ENCODE measurements at places on chromosomes 5 and 9.

DNA sequence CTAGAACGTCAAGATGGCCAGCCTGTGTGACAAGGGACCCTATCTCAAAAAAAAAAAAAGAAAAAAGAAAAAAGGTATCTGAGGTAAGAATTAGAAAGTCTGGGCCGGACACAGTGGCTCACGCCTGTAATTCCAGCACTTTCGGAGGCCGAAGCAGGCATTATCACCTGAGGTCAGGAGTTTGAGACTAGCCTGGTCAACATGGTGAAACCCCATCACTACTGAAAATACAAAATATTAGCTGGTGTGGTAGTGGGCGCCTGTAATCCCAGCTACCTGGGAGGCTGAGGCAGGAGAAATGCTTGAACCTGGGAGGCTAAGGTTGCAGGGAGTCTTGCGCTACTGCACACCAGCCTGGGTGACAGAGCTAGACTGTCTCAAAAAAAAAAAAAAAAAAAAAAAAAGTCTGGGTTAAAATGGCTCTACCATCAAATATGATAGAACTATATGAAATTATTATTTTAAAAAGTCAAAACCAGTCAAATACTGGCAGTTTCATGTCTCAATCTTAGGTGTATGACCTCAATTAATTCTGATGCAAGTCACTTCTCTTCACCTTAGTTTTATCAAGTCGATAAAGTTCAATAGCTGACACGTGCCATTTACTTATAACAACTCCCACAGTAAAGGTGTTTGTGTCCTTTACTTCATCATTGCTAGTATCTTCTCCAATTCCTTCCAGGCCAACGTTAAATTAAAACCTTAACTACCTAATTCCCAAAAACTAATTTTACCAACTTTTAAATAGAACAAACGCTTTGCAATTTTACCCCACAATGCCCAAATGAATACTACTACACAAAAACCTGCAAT lies 1.1 kb downstream of the RPS23 start:
- no peak for DNase-seq

DNA sequence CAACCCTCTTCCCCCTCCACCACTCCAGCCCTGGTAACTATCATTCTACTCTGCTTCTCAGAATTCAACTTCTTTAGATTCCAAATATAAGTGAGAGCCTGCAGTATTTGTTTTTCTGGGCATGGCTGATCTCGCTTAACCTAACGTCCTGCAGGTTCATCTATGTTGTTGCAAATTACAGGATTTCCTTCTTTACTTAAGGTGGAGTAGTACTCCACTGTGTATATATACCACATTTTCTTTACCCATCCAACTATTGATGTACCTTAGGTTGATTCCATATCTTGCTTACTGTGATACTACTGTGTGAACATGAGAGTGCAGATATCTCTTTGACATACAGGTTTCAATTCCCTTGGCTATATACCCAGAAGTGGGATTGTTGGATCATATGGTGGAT lies 106.3 kb upstream of the ZNF366 start:
- DNase-seq = no peak

DNA sequence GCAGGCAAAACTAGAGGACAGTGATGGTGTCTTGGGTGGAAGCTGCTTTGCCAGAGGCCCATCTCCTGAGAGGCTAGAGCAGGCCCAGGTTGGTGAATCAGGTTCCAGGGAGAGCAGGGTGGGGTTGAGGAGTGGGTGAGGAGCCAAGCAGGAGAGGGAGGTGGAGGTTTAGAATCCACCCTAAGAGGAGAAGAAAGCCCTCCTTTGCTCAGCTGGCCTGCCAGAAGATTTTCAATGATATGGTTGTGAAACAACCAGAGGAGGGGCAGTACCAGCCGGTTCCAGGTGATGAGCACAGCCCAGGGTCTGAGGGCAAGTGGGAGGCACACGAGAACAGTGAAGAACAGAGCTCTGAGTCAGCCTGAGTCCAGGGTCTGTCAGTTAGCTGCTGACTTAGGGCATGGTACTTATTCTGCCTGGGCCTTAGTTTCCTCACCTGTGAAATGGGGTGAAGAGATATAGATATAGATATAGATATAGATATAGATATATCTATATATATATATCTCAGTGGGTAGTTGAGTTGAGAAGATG lies 17.8 kb downstream of the PPARGC1B start:
- no peak for DNase-seq

DNA sequence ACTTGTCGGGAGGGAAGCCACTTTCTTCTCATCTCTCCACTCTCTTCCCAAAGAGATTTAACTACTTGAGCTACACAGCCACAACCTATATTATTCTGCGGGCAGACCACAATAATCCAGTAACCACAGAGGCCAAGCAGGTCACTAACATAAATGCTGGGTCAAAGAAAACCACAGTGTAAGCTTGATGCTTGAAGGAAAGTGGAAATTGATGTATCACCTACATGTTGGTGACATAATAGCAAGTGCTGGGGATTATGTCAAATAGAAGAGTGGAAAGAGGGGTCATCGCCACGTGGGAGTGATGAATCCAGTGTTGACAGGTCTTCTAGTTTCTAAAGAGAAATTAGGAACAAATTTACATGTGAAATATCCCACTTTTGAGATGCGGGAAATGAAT lies 40.9 kb downstream of the RFK start:
- DNase-seq = peak; percentile 61

- no peak for DNase-seq
Measured at GRCh38 chr5:157732596-157733262, 1.5 kb downstream of the THG1L start.

- DNase-seq = no peak
Measured at GRCh38 chr9:114936581-114936980, 6.2 kb upstream of the TNFSF8 start.

DNA sequence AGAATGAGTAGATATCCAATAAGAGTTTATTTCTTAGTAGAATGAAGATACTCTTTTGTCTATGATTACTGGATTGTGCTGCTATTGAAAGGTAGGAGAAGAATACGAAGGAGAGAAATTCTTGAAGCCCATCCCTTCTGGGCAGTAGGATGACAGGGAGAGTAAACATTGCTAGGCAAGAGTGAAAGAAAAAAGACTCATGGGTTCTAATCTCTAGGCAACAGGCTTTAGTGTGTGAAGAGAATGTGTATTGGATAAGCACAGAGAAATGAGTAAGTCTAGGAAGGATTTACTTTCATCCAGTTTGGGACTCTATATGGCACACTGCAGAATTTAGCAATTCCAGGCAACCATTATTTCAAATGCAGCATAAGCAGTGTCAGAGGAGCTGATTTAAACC lies 216.0 kb downstream of the GABRG2 start:
- no peak for DNase-seq
